CD4-positive, alpha-beta T cell treated with Interleukin-12 subunit alpha and Interleukin-12 subunit beta, for 1 hour (primary cell): ENCODE measurements at places on chromosomes 2 and 18.

DNA sequence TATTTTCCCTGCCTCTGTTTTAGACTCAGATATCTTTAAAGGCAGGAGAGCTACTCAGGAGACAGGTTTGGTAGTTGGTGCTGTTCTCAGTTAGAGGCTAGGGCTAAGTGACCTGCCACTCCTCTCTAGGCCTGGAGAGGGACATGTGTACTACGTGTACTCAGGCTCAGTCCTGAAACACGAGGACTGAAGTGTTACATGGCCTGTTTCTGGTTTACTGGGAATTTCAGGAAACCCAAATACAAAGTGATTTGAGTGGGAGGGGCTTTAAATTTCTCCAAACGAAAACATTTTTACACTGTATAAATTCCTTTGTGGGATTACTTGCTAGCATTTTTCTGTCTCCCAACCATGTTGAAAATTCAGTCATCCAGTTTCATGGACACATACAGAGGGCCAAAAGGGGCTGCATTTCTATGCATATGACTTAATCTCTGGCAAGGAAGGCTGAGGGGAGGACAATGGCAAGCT lies 343.3 kb downstream of the CYP26B1 start:
- no peak for DNase-seq

GRCh38 chr2:134288814-134289213 lies 34.9 kb downstream of the MGAT5 start:
- peak; percentile 18 for DNase-seq

GRCh38 chr18:13112982-13113381 lies 105.6 kb upstream of the LDLRAD4 start:
- DNase-seq = no peak

DNA sequence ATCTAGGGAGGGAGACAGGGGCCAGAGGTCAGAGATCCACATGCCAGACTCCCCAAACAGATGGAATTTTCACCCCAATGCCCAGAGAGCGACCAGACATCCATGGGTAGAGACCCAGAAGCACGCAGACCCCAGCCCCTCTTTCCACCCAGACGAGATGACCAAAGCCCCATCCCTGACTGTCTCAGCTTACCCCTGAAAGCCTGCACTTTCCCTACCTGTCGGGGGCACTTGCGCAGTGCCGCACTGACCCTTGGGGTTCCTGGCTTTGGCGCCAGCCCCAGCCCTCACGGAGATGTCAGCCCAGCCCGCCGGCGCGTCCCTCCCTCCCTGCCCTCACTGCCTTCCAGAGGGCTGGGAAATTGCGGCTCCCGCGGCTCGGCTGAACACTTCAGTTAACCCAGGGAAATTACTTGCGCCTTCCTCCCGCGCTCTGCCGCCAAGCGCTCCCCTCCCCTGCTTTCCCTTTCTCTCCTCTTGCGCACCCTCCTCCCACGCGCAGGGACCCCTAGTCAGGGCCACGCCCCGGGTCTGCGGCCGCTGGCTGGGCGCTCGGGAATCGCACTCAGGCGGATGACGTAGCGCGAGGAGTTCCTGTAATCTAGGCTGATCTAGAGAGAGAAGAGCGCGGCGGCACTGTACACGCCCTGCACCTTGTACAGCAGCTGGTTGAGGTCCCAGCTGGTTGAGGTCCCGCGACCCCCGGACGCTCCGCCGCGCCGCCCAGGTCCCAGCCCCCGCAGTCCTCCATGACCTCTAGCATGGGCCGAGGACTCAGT lies 12.0 kb downstream of the ALPG start:
- no peak for DNase-seq

- DNase-seq = no peak
These were observed 95.6 kb upstream of the LHCGR start for GRCh38 chr2:48851161-48851560.

DNA sequence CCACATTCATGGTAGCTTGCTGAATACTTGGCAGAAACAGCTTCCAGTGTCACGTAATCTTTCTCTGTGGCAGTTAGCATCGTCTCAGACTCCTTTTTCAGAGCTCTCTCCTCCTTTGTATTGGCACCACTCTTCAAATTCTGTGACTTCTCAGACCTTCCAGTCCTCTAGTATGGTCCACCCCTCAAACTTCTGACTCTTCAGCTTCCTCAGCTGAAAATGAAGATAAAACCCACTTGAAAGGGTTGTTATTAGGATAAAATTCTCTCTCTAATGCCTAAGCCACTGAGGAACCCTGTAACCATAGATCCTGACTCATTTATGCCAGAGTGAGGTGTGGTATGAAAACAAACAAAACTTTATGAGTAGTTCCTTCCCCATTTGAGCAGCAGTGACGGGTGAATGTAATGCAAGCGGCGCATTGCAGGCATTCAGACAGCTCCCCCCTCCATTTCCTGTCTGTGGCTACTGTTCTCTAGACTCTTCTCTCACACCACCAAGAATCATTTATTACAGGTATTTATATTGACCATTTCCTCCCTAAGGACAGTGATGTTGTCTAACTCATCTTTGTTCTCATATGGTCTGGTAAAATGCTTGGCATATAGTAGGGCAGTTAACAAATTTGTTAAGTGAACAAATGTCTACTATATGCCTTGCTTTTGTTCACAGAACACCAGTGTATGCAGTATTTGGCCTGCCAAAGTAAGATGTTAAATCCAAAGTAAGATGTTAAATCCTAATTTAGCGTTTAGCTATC lies 35.3 kb downstream of the GALNT1 start:
- DNase-seq = peak; percentile 67

DNA sequence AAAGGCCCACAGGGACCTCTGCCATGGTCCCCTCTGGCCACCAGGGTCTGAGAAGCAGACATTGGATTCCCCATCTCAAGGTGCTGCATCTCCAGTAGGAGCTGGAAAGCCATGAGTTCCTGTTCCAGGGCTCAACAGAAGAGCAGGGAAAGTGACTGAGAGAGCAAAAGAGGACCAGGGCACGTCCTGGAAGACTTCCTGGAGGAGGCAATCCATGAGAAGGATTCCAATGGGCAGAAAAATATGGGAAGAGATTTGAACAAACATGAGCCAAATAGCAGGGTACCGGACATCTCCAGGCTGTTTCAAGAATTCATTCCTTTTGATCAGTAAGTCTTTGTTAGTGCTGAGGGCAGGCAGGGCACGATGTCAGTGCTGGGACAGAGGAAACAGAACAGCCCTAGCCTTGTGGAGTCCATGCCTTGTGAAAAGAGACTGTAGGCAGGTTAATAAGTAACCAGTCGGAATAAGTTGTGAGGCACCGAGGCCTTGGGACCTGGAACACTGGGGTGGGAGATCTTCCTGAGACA lies 72.8 kb upstream of the TWIST2 start:
- DNase-seq = no peak

DNA sequence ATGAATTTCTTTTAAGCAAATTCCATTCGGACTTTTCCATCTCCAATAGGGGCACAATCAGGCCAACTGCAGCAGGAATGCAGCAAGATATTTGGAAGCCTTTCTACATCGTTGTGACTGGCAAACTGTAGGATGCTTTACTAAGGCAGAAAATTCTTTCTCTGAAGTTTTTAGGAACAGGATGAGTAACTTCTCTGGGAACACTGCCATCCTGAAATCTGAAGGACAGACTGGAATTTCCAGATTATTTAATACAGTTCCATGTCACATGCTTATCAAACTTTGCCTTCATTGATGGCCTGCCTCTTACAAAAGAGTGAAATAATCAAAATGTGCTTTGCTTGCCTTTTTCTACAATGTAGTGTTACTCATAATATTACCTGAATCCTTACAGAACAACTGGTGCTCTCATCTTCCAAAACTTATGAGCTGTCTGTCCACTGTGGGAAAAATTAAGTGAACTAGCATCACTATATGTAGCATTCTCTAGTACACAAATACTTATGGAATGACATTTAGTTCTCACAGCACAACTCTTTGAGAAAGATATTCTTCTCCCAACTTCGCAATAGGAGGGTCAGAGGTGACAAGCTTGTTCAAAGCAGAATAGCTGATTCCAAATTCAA lies 32.0 kb upstream of the MAP2 start:
- DNase-seq = no peak

DNA sequence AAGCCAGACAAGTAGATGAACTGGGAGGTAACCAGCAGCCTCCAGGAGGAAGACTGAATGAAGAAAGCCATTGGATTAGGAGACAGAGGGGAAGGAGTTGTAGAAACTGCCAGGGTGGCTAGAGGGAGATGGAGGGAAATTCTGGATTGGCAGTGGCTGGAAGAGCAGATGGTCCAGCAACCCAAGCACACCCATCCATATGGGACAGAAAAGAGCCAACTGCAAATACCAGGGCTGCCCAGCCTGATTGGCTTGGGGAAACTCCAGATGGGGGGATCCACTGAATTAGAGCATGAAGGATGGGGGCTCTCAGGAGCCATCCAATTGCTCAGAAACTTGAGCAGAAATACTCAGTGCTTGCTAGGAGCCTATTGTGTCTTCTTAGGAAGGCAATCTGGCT lies 173.5 kb upstream of the EPB41L3 start:
- DNase-seq = no peak

DNA sequence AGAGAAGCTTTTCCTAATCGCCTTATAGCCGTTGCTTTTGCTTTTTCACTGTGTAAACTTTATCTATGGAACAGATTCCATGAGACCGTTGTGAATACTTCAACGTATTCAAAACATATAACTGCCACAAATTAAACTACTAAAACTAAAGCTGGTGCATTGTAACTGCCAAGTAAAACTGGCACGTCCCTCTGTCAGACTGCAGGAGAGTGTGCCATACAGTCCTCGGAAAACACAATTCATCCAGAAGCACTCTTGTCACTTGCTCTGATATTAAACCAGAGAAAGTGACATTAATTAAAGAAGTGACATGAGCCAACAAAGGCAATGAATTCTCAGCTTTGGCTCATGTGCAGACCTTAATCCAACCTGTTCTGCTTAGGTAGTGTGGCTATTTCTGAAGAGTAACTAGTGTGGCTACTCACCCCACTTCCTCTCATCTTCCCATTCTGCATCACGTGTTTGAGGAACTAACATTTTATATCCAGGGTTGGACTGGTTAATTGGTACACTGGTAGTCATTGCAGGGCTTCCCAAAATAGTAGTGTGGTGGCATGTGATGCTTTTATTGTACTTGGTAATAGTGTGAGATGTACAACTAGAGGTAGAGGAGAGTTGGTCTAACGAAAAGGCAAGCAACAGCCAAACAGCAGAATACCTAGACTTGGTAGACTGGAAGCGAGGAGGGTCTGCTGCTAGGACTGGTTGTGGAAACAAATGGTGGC lies 9.7 kb downstream of the VRK2 start:
- no peak for DNase-seq

DNA sequence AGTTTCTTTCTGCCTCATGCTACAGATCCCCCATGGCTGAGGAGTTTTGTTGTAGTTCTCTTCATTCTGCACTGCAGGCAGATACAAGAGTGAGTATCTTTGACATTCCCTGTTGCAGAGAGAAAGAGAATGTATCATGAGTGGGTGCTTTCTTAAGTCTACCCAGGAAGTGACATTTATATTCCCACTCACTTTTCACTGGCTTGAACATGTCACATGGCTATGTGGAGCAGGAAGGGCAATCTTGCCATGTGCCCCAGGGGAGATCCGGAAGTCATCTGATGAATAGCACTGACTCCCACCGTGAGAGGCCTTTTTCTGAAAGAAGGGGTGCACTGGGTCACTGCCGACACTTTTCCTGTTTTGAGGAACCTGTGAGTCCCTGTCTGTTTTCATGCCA lies 66.4 kb upstream of the BOD1L2 start:
- DNase-seq = no peak

- DNase-seq = no peak
These were observed 8.1 kb downstream of the EMX1 start for GRCh38 chr2:72925328-72925943.

DNA sequence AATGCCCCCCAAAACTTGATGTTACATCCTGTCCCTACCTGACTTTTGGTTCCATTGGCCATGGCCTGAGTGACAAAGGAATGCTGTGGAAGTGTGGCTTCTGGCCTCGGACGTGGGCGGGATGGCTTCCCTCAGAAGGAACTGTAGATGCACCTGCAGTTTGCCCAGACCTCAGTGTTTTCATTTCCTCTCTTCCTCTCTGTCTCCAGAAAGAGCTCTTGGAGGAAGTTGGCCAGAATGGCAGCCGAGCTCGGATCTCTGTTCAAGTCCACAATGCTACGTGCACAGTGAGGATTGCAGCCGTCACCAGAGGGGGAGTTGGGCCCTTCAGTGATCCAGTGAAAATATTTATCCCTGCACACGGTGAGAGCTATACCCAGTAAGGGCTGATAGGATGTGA lies 61.0 kb upstream of the TMEM87B start:
- no peak for DNase-seq

GRCh38 chr18:28789502-28789901 lies 612.6 kb upstream of the CDH2 start:
- DNase-seq = no peak

DNA sequence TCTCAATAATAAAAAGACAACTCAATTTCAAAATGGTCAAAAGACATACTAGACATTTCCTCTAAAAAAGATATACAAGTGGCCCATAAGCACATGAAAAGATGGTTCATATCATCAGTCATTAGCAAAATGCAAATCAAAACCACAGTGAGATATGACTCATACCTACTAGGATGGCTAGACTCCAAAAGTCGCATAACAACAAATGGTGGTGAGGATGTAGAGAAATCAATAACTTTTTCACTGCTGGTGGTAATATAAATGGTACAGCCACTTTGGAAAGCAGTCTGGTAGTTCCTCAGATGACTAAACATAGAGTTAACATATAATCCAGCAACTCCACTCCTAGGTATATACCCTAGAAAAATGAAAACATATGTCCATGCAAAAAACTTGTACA lies 242.3 kb upstream of the NOL4 start:
- DNase-seq = no peak

DNA sequence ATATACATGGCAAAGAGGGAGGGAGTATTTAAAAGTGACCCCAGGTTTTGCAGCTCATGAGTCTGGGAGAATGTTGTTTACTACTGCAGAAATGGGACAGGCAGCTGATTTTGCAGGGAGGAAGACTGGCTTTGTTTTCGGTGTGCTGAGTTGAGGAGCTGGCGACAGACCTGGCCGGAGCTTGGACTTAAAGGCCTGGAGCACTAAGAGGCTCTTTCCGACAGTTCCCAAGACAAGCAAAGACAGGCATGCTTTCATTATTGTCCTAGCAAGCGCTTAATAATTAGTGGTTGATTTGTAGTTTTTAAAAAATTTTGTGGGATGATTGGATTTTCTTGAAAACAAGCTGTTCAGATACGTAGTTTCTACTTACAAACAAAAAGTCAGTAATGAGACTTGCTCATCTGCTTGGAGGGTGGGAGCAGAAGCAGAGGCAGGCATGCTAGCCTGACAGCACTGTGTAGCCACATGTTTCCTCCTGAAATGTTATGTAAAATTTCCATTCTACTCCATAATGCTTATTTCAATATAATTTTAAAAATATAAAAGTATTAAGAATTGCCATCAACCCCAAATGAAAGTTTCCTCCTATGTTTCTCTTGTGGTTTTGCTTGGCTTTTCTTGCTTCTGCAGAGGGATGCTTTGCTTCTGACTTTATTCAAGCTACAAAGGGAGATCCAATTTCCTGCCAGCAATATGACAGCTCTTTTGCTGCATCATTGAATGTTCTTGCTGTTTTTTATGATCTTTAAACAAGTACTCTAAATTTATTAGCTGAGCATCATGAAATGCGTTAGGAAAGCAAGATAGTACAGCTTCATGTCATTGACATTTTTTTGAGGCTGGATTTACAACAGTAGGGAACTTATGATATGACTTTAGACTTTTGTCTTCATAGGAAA lies 75.8 kb downstream of the PHLPP1 start:
- no peak for DNase-seq
